ENCODE measurements at places on chromosomes 3 and 15.

DNA sequence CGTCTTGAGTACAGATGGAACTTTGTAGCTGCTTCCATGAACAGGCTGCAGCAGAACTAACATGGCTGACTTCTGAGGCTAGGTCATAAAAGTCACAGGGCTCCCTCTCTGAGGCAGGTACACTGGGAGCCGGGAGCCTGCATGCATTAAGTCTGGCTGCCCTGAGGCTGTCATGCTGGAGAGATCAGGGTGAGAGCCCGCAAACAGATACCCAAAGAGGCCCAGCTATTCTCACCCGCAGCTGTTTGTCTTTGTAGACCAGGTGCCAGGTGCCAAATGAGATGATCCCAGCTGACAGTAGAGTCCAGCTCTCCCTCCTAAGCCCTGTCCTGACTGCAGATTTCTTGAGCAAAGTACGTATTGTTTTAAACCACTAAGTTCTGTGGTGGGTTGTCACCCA, 8.6 kb upstream of the SLCO3A1 start:
- no peak for DNase-seq

DNA sequence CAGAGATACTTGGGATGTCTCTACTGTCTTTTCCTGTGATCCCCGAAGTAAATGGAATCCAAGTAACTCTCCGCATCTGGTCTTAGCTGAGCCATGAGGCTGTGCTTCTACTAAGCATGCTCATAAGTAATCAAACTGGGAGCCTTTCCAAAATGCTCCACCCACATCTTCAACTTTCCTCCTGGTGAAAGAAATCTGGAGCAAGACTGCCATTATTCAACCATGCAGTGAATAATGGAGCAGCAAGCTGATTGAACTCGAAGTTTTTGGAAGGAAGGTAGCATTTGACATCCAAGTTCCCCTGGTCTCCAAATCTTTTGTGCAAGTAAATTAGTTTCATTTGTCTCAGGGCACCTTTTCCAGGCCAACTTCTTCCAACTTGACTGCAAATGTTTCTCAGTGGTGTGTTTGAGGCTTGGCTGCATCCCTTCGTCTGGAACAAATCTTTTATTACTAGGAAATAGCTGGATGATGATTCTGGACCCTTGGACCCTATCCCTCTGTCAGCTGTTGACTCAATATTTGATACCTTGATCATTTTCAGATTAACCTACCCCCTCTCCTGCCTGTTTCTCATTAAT, 19.4 kb downstream of the GXYLT2 start:
- no peak for DNase-seq

DNA sequence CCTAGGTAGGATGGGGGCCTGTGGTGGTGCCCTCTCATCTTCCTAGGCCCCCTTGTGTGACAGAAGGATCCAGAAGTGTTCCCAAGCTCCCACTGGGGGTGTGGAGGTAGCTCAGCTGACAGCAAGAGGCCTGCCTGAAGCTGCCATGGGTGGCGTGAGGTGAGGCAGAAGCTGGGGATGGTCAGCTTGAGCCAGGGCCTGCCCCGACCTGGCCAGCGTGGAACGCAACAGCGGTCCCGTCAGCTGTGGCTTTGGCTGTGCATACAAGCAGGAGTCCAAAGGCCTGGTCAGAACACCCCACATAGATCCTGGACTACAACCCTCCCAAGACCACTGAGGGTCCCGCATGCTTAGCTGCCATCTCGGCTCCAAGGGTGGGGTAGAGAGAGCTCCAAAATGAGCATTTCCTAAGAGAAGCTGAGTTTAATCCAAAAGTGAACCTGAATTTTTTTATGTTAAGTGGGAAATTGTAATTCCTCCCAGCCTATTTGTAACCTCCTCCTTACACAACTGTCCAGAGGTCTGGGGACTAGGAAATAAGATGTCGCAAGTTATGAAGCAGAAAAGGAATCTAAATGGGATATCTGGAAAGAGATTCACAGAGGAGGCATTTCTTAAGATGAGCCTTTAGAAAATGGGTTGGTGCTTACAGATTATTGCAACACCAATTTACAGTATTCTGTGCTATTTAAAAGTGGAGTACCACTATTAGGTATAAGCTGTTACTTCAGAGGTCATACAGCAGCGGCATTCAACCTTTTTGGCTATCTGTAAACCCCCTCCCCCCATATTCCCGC, 9.9 kb upstream of the PLA2G4D start:
- DNase-seq, result no peak

- DNase-seq, result no peak
Observed at GRCh38 chr15:42742149-42742548, 5.2 kb upstream of the CDAN1 start.

DNA sequence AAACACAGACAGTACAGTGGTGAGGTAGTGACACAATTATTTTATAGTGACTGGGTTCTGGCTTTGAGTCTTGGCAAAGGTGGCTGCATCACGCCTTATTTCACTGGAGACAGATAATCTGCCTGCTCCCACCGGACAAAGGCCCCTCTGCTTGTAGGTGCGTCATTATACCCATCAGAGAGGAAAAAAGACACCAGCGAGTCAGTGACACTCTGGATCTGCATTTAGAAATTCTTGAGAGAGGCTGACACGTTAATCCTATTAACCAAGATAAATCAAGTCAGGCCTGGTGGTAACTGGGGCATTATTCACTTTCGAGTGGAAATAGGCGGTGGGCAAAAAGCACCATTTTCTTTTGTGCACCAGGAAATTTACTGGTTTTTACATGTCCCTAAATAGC, 76.2 kb downstream of the NR2F2 start:
- DNase-seq, result no peak

DNA sequence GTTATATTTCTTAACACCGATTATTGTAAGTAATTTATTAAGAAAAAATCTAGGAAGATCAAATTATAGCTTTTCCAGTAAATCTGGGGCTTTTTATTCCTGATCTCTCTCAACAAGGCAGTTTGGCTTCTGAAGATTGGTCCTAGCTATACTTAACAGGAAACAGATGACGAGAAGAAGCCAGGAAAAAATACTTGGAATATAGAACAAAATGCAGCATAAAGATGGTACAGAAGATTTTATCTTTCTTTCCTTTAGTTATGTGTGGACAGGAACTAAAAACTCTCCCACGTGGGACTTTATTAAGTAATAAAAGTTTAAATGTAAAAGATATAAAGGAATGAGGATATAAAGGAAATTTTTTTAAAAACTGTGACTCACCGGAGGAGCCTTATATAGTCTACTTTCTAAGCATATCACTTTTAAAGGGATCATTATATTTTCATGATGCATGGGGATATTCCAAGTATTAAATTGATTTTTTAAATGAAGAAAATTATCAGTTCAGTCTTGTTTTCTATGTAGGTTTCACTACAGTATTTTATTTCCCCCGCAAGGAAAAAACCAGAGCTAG, 8.2 kb downstream of the B3GNT5 start:
- DNase-seq, result no peak

- no peak for DNase-seq
Observed at GRCh38 chr15:95972041-95972553, 358.4 kb upstream of the NR2F2 start.

GRCh38 chr15:58987036-58987435, 427 bp upstream of the RNF111 start:
- DNase-seq, result no peak

GRCh38 chr3:146274833-146275232, 23.9 kb upstream of the PLSCR4 start:
- no peak for DNase-seq

- no peak for DNase-seq
Observed at GRCh38 chr3:81003817-81004216, 757.6 kb downstream of the GBE1 start.

DNA sequence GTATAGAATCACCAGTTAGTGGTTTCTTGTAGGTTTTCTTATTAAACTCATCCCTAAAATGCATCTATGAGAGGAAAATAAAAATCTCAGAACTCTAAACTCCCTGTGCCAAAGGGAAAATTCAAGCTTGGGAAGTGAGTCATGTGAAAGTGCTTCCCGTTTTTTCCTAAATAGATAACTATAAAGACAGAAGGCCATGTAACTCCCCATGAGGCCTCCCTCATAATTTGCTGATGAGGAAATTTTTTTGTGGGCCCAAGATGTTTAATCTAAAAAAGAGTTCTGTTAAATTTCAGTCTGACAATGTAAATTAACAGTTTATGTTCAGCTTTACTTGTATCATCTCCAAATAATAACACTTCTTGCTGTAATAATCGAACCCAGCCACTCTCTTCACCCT, 1273.9 kb downstream of the OTOL1 start:
- no peak for DNase-seq

DNA sequence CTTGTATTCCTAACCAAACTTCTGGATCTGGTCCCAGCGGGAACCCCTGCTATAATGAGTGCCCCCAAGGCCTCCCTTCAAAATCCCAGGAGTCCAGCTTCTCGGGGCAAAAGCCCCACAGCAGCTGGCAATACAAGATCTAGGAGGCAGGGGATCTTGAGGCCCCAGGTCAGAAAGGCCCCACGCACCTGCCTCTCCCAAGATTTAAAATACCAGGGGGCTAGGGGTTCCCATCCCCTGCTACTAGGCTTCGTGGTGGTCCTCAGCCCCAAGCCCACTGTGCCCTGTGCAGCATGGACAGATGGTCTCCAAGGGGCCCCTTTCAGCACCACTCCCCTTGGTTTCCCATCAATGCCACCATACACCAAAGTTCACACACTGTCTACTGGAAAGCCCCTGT, 15.8 kb upstream of the CYP11A1 start:
- no peak for DNase-seq

DNA sequence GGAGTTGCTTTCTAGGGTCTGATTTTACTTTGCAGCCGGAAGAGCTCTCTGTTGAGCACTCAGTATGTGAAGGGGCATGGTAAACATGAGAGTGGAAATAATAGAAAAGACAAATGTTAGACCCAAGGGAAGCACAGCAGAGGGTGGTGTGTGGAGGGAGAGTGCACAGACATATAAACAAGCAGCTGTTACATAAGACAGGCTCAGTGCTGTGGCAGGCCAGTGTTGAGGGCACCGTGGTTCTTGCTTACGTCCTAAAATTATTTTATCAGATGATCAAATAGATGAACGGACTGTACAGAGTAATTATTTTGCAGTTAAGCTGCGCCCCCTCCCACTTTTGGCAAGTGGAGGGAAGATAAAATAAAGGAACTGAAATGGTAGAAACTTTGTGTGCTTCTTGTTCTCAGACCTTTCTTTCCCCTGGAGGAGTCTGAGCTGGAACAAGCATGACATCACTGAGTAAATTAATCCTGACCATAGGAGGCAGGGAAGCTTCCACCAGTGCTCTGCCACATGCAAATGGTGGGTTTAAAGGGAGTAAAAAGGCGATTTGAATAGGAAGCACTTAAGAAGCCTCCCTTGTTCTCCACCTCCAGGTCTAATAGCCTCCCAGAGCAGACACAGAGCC, 205.6 kb downstream of the IL20RB start:
- DNase-seq, result no peak

DNA sequence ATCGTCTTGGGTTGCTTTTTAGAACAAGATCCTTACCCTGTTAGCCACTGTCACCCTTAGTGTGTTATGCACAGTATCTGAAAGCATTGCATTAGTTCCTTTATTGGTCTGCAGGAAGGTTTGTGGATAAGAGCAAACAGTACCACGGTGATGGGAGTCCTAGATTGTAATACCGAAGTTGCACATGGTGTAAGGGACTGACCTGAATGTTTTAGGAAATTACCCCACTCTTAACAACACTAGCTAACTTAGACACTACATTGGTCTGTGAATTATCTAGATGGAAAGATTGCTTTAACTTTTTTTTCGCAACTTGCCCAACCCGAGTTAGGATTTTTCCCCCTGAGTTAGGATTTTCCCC, 1.3 kb downstream of the STT3B start:
- DNase-seq, result peak; percentile 64
